ENCODE measurements at places on chromosomes 2 and 18. TPM values are rescaled to one million over a fixed set of nuclear protein-coding genes. Genes with fewer than 3 reads are reported as not detected.

CFC1 gene
- total RNA-seq, result not detected

PLB1 gene
- 0.05 TPM for total RNA-seq

- DNase-seq, result no peak
Observed at GRCh38 chr18:58466636-58467205, 162.2 kb downstream of the ALPK2 start.

DNA sequence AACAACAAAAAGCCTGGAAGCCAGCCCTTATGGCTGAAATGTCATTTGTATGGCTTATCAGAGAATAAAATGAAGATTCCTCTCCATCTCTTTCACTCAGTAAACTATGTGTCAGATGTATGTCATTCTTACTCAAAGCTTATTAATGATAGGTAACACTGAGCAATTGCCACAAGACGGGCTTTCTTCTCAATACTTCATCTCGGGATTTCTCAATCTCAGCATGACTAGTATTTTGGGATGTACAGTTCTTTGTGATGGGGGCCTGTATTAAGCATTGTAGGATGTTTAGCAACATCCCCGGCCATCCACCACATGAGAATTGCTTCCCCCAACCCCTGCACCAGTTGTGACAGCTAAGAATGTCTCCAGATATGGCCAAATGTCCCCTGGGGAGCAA lies 80.2 kb downstream of the MREG start:
- DNase-seq, result no peak

- no peak for DNase-seq
Observed at GRCh38 chr2:7205151-7205830, 288.1 kb downstream of the RNF144A start.

DNA sequence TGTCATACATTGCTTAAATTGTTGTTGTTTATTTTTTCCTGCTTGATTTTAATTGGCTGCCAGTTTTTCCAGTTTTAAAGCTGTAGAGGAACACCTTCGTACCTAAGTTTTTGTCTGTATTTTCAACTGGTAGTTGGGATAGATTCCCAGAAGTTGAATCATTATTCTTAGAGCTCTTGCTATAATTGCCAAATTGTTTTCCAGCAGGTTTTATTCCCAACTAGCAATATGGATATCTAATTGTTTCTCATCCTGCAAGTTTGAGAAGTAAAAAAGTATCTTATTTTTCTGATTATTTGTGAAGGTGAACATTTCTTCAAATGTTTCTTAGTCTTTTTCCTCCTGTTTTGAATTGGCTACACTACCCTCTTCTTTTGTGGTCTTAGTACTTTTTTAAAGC lies 6.7 kb downstream of the SMARCAL1 start:
- no peak for DNase-seq

Measured in dermis blood vessel endothelial cell (primary cell).